ENCODE measurements at places on chromosomes 6 and 20. TPM values are rescaled to one million over a fixed set of nuclear protein-coding genes. Genes with fewer than 3 reads are reported as not detected.

DNA sequence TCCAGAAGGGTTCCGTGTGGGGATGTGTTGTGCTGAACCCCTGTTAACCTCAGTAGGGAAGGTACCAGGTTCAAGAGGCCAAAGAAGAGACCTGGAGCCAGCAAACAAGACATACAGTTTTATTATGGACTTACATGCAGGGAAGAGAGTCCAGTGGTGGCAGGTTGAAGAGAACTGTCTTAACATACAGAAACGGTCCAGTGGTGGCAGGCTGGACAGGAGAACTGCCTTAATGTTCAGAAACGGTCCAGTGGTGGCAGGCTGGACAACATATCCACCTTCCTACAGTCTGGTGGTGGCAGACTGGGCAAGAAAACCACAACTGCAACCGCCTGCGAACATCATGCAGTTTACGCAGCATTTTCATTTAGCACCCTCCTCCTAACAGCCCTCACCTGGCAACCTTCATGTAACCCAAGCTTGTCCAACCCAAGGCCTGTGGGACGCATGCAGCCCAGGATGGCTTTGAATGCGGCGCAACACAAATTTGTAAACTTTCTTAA, 75.9 kb downstream of the PHACTR3 start:
- DNase-seq: peak; percentile 21

DNA sequence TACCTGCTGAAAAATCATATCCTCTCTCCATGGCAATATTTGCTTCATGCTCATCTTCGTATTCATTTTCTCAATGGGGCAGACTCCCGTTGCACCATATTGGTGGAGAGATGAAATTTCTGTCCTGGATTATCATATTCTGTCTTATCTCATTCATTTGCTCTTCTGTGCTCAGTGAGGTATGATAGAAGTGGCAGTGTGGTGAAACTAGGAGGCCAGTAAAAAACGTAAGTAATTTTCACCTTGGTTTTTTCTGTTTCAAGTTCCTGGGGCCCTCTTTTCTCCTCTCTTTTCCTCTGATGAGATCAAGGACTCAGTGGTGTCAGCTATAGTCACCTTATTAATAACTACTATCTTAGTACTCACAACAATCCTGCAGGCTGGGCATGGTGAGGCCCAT, 182.5 kb upstream of the HDAC2 start:
- DNase-seq: no peak

DNA sequence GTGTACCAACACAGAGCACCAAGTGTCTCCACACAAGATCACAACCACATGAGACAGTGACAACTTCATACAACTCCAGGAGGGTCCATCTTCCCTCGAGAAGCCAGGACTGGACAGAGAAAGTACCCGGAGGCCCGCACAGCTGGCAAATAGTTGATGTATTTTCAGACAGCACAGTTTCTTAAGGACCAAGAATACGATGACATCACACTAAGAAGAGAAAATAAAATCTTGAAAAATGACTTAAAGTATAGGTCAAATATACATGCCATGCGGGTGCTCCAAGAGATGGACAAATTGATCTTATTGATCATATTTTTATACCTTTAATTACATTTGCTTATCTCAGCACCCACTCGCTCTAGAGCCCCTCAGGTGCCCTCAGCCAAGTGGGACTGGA, 145.5 kb downstream of the RNASET2 start:
- DNase-seq: no peak

DNA sequence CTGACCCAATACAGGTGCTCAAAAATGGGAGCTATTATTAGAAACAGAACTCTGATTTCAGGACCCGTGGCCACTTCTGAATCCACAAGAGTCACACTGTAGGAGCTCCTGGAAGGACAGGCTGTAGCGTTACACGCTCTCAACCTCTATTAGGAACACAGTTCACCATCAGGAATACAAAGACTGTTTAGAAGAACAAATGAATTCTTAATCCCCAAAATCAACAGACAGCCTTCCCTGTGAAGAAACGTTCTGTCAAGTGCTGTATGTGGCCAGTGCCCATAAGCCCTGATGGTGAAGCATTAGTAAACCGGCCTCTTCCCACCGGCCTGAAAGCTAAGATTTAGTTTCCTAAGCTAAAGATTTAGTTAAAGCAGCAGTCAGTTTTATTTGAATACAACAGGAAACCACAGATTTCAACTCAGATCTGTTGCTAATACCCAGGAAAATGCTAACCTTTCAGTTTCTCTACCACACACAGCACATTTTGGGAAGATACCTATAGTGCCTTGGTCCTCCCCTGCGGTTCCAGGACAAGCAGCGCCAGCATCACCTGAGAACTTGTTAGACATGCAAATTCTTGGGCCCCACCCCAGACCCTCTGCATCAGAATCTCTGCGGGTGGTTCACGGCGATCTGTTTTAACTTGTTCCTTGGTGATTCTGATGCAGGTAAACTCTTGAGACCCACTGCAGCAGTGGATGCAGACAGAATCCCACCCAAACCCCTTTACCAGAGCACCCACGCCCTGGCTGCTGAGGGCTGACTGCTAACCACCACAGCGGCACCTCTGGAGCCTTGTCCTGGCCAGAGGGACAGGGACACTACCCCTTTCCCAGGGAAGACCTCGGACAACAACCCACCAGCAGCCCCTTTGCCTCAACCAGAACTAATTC, 33.4 kb downstream of the MTRES1 start:
- DNase-seq: no peak

DNA sequence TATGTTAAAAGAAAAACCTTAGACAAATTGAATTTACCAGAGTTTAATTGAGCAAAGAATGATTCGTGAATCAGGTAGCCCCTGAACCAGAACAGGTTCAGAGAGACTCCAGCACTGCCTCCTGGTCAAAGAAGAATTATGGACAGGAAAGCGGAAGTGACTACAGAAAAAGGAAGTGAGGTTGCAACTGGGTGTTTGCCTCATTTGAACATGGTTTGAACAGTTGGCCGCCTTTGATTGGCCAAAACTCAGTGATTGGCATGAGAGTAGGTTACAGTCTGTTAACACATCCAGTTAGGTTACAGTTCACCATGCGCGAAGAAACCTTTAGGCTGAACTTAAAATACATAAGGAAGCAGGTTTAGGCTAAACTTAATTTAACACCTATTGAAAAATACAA, 248.8 kb downstream of the TFAP2A start:
- DNase-seq: no peak

Gene THBD
- 96.7 TPM for total RNA-seq

Gene SLC13A3
- total RNA-seq: 1.5 TPM

GRCh38 chr6:1601158-1602048, 8.3 kb upstream of the FOXC1 start:
- DNase-seq: no peak

Gene AGER
- total RNA-seq: 1.4 TPM

- no peak for DNase-seq
Observed at GRCh38 chr6:139590206-139590605, 215.8 kb upstream of the CITED2 start.

- DNase-seq: no peak
Observed at GRCh38 chr6:27478141-27478705, 5.3 kb upstream of the ZNF184 start.

Data from right atrium auricular region (tissue), 2 donors.